ENCODE measurements at places on chromosomes 5 and 9. TPM values are rescaled to one million over a fixed set of nuclear protein-coding genes. Genes with fewer than 3 reads are reported as not detected.

The ANKRD18A gene
- total RNA-seq, result 3.0 TPM

The LECT2 gene
- not detected for total RNA-seq

DNA sequence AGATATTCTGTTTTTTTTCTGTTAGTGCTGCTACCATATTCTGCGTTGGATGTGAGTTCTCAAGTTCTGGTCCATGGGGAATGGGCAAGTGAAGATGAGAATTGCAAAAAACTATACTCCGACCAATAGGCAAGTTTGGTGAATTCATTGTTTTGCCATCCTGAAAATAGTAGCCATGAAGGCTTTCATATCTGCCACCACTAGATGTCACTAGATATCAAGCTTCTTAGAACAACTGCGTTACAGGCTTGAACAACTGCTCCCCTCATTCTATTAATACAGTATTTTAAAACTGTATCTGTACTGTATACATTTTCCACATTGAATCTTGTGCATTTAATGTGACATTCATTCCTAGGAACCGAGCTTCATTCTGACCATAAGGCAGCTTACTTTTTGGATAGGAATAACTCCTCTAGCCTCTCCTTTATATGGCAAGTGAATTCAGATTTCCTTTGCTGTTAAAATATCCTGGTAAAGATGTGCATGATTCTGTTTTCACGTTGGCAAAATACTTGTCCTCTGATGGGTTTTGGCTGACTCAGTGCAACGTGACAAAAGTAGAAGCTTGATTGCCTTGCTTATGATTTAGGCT is 163.6 kb downstream of the SREK1 start:
- DNase-seq, result no peak

GRCh38 chr5:142872217-142872616 is 102.0 kb downstream of the ARHGAP26 start:
- no peak for DNase-seq

- no peak for DNase-seq
These were observed 12.1 kb downstream of the ARHGEF37 start for GRCh38 chr5:149593370-149593769.

GRCh38 chr5:127206320-127207113 is 84.1 kb upstream of the MEGF10 start:
- no peak for DNase-seq

- no peak for DNase-seq
These were observed 246.3 kb downstream of the BNC2 start for GRCh38 chr9:16623989-16624743.

The ZNF608 gene
- total RNA-seq, result 8.6 TPM

GRCh38 chr5:55836191-55836590 is 15.0 kb upstream of the IL31RA start:
- DNase-seq, result no peak

The STX17 gene
- 20.1 TPM for total RNA-seq

The DNAJC21 gene
- 50.3 TPM for total RNA-seq

GRCh38 chr5:138965626-138966025 is 90.5 kb upstream of the LRRTM2 start:
- no peak for DNase-seq

DNA sequence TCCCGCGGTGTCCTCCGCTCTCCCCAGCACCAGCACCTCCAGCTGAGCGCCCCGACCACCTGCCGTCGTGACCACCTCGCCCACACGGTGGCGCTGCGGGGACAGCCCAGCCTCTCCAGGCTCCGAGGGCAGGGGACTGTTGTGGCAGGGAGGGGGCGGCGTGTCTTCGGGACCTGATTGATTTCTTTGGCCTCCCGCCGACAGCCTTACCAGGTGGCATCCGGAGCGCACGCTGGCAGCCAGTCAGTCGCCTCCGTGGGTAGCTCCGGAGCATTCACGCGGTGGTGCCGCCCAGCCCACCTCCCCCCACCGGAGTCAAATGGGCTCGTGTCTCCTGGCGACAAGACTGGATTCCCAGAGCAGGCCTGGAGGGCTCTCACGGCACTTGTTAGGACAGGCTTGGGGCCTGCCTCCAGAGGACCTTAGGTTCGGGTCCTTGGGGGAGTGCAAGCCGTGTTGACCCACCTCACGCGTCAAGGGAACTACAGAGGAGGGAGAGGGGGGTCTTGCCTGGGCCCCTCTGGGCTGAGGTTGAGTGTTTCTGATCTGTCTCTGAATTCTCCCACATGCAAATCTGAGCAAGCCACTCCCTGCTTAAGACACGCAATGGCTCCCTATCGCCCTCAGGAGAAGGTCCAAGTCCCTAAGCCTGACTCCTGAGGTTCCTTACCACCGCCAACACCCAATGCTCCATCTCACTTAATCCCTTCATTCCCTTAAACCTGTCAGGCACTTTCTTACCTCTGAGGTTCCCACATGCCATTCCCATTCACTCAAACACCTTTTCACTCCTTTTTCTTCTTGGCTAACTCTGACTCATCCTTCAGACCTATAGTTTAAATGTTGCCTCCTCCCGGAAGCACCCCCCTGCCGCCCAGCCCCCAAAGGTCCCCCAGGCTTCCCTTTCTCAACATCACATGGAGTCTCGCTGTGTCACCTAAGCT is 51.2 kb upstream of the GGTA1 start:
- peak; percentile 86 for DNase-seq

- no peak for DNase-seq
These were observed 145.2 kb upstream of the TAS2R1 start for GRCh38 chr5:9775339-9775738.

- no peak for DNase-seq
These were observed 26.8 kb downstream of the IRF1 start for GRCh38 chr5:132463811-132464155.

The HTR4 gene
- 0.22 TPM for total RNA-seq

GRCh38 chr9:135891027-135891631 is 16.2 kb downstream of the CAMSAP1 start:
- DNase-seq, result no peak

DNA sequence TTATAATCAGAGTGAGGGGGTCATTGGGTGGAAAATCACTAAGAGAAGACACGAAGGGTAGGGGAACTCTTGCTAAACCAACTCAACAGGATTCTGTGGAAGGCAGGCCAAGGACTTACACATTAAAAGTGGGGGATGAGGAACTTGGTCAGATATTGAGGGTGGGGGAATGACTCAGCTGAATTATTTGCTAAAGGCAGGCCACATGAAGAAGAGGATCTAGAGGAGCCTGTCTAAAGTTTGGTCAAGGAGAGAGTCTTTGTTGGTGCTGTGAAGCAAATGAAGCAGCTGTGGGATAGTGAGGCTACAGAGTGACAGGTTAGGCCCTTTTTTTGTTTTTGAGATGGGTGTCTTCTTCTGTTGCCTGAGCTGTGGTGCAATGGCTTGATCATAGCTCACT is 63.9 kb upstream of the SPRY4 start:
- no peak for DNase-seq

- no peak for DNase-seq
These were observed 118.5 kb upstream of the ERCC6L2 start for GRCh38 chr9:95756986-95757385.

The CLINT1 gene
- 55.5 TPM for total RNA-seq

DNA sequence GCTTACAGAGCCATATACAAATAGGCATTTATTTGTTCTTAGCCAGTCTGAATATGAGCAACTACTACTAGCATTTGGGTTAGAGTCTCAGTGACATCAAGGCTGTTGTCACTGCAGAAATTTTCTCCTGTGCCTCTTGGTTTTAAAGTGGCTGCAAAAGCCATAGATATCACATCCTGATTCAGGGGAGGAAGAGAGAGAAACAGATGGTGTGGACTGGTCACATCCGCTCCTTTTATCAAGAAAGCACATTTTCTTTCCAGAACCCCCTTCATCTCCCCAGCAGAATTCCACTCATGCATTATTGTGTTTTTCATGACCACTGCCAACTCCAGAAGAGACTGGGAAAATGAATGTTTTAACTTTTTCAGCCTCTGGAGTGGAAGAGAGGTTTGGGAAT is 69.8 kb downstream of the PTTG1 start:
- DNase-seq, result no peak

DNA sequence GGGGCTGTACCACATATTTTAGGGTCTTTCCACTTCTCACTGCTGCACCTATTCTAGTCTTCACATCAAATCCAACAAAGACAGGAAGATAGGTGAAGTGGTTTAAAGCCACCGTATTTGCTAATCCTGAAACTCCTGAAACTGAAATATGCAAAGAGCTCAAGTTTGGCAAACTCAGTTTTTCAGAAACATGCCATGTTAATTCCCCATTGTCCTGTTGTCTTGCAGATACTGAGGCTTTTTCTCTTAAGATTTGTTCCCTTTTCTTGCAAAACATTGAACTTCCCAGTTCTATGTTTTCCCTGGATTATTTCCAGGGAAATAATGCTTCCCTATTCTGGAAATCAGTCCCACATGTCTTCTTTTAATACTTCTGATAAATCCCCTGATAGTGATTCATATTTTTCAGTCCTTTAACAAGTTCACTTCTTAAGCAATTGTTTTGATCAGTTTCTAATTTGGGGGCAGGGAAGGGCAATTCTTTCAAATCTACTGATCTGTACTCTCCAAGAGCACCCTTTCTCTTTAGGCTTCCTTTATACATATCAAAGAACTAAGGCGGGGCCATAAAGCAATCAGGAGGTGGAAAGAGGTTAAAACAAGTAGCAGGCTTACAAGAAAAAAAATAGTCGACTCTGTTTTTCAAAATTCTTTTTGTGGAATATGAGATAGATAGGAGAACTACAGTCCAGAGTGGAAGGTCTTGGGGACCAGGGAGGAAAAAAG is 648.5 kb downstream of the BNC2 start:
- no peak for DNase-seq

- peak; percentile 74 for DNase-seq
These were observed 41.3 kb downstream of the PFDN1 start for GRCh38 chr5:140261403-140262171.

The SPINK4 gene
- total RNA-seq, result not detected

- DNase-seq, result no peak
These were observed 218.7 kb downstream of the ARRDC3 start for GRCh38 chr5:91164424-91164823.

The KCNV2 gene
- not detected for total RNA-seq

The CDHR2 gene
- 0.19 TPM for total RNA-seq

- no peak for DNase-seq
These were observed 97.4 kb downstream of the FBXO4 start for GRCh38 chr5:42022383-42022972.

The SLC35D2 gene
- 13.5 TPM for total RNA-seq

The SPARC gene
- 435 TPM for total RNA-seq

DNA sequence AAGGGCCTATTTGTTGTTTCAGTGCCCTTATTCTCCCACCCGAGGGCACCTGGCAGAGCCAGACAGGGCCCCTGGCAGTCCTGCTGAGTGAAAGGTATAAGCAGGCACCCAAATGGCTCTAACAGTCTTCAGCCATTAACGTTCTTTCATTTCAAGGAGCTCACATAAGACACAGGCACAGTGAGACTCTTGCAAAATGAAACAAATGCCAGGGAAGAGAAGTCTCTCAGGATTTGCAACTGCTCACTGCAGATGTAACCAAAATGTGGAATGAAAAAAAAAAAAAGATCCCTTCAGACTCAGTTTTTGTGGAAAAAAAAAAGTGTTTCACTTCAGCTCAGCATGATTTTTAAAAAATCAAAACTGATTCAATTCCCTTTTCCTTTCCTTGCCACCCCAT is 155.4 kb upstream of the LHFPL2 start:
- DNase-seq, result no peak

Measured in Right ventricle myocardium superior (tissue), 1 donor.